Stimulated activated CD8-positive, alpha-beta memory T cell treated with anti-CD3 and anti-CD28 coated beads, Interleukin-7, amount 100 ng/mL, for 1 hour (primary cell): ENCODE measurements at places on chromosomes 1 and 21.

GRCh38 chr1:208433971-208434370 is 189.8 kb upstream of the PLXNA2 start:
- DNase-seq, result no peak

GRCh38 chr1:100532645-100533044 is 5.3 kb upstream of the GPR88 start:
- no peak for DNase-seq

DNA sequence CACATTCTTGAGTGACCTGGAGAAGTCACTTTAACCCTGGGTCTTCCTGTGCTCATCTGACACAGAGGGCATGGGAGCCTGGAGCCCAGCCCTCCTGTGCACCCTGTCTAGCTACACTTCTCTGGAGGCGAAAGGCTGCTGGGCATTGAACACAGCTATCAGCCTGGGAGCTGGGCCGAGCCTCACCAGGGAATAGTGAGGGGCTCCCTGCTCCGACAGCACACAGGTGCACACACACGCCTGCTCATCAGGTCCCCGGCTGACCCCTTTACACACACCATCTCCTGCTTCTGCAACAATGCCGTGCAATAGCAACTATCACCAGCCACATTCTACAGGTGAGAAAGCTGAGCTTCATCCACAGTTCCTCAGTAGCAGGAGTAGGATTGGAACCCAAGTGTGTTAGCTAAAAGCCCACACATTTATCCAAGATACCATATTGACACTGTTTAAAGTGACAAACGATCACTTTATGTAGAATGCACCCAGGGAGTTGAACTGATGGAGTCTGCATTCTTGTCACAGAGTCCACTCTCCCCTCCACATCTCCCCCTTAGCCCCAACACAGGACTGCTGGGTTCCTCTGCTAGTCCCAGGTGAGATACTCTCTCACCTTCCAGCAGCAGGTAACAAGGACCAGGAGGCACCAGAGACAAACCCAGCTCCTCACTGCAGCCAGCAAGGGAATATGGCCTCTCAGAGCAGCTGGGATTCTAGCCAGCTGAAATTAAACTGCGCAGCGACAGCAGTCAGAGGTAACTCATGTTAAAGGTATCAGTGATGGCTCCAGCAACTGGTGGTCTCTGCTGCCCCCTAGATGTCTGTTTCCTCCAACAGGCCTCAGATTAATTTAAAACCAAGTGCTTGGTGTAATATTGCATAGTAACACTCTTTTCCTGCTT is 18.3 kb upstream of the CAPN8 start:
- DNase-seq, result peak; percentile 23

GRCh38 chr1:114979278-114979891 is 50.2 kb upstream of the TSHB start:
- DNase-seq, result peak; percentile 37

DNA sequence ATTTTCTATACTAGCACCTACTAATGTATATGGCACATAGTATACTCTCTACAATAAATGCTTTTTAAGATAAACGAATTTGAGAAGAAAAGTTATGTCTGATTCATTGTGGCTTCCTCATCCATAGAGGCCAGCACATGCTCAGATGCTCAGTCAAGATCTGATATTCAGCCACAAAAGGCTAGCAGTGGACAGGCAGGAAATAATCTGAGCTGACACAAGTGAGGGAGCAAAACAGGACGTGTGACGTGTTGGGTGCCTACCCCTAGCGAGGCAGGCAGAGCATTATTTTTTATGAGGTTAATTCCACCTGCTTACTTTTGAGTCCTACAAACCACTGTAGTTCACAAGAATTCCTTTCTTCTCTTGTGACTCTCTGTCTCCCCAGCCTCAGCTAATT is 550.9 kb downstream of the SMYD3 start:
- DNase-seq, result no peak

DNA sequence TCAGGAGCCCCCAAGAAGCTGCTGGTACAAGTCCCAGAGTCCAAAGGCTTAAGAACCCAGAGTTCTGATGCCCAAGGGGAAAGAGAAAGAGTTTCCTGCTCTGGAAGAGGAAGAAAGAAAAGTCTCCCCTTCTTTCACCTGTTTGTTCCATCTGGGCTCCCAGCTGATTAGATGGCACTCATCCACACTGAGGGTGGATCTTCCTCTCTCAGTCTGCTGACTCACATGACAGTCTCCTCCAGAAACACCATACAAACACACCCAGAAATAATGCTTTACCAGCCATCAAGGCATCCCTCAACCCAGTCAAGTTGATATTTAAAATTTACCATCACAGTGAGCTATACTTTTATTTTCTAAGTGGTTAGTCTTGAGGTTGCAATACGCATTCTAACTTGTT is 257.9 kb downstream of the PAPPA2 start:
- DNase-seq, result no peak
